Uterus (tissue), 4 donors: ENCODE measurements at places on chromosomes 7 and 10. TPM values are rescaled to one million over a fixed set of nuclear protein-coding genes. Genes with fewer than 3 reads are reported as not detected.

DNA sequence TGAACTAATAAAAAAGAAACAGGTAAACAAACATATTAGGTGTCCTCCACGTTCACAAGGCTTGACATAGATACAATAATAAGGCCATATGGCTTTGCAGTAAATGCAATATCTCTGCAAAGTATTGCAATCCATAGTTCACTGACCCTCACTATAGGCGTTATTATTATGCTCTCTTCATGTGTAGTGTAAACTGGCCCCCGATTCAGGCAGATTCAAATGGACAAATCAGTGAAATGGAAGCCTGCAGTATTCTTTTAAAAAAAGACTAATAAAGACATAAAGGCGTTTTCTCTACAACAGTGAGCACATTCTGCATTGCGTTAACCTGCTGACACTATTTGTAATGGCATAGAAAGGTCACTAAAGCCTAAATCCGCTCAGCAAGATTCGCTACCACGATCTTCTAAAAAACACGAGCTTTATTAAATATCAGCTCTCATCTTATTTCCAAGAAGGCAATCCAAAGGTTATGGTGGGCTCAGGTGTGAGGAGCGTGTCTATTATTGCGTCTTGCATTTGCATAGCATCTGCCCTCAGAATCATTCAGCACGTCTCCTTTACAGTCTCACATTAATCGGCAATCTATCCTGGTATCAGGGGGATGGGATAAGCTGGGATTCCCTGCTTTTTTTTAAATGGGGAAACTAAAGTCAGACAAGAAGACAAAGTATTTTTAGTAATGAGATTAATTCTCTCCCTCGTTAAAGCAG, 36.2 kb downstream of the FRMD4A start:
- no peak for DNase-seq
- no peaks in the 10 kb centered on the region for H3K36me3 ChIP-seq
- H3K4me3 ChIP-seq, result no peak overlapping the region
- H3K27ac ChIP-seq, result no peak overlapping the region
- H3K4me1 ChIP-seq, result no peaks in the 10 kb centered on the region
- no peaks in the 10 kb centered on the region for H3K27me3 ChIP-seq

DNA sequence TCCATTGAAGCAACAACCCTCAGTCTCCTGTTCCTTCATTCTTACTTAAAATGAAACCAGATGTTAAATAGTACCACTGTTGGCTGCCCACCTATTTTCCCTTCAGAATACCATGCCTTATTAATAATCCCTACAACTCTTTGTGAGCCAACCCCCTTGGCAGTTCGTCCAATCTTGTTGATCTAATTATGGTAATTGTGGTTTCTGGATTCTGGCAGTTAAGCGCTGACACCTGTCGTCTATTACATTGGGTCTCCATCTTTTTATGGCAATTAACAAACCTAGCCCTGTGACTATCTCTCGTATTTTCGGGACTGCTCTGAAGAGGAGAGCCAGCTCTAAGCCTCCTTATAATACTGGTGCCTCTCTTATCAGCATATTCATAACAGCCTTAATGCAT, 432.0 kb downstream of the ATRNL1 start:
- no peaks in the 10 kb centered on the region for H3K4me1 ChIP-seq
- no peak for DNase-seq
- H3K4me3 ChIP-seq, result no peak overlapping the region
- no peaks in the 10 kb centered on the region for H3K36me3 ChIP-seq
- no peak overlapping the region for H3K27ac ChIP-seq
- H3K27me3 ChIP-seq, result no peaks in the 10 kb centered on the region

GRCh38 chr10:52308251-52309031, 5.6 kb upstream of the DKK1 start:
- H3K4me1 ChIP-seq, result peaks cover 3% of the 10 kb centered on the region
- H3K27me3 ChIP-seq, result peaks cover 12% of the 10 kb centered on the region
- DNase-seq, result peak; percentile 21
- H3K27ac ChIP-seq, result no peak overlapping the region
- H3K36me3 ChIP-seq, result no peaks in the 10 kb centered on the region
- H3K4me3 ChIP-seq, result peak overlapping the region; percentile 32

ASB10 gene
- total RNA-seq, result not detected

- no peaks in the 10 kb centered on the region for H3K4me1 ChIP-seq
- H3K27ac ChIP-seq, result no peak overlapping the region
- H3K27me3 ChIP-seq, result no peaks in the 10 kb centered on the region
- H3K4me3 ChIP-seq, result no peak overlapping the region
- DNase-seq, result no peak
Measured at GRCh38 chr7:44736896-44737295, 11.8 kb upstream of the ZMIZ2 start.
